A375 (cell line): ENCODE measurements at places on chromosomes 7 and 10. TPM values are rescaled to one million over a fixed set of nuclear protein-coding genes. Genes with fewer than 3 reads are reported as not detected.

LLCFC1 gene
- not detected in 2 replicates for total RNA-seq

DENND2A gene
- 6.4 and 8.3 TPM in 2 replicates for total RNA-seq

CPN1 gene
- 8.6 and 11.1 TPM in 2 replicates for total RNA-seq

AFAP1L2 gene
- total RNA-seq: 8.9 and 10.6 TPM in 2 replicates

DOCK1 gene
- total RNA-seq: 31.6 and 40.7 TPM in 2 replicates

REEP3 gene
- total RNA-seq: 13.2 and 13.3 TPM in 2 replicates

BAMBI gene
- total RNA-seq: 53.5 and 65.3 TPM in 2 replicates

COL13A1 gene
- 59.4 and 61.0 TPM in 2 replicates for total RNA-seq

TMEM184A gene
- total RNA-seq: 1.6 and 1.7 TPM in 2 replicates

SLC18A3 gene
- total RNA-seq: not detected in 2 replicates

XPNPEP1 gene
- total RNA-seq: 99.2 and 109 TPM in 2 replicates

TUBB8 gene
- total RNA-seq: not detected in 2 replicates

CHPF2 gene
- 40.2 and 43.6 TPM in 2 replicates for total RNA-seq

HGF gene
- not detected in 2 replicates for total RNA-seq

CLEC2L gene
- total RNA-seq: not detected in 2 replicates

PDE1C gene
- 100 and 102 TPM in 2 replicates for total RNA-seq

CALCR gene
- total RNA-seq: not detected in 2 replicates

JAZF1 gene
- total RNA-seq: 0.93 and 1.8 TPM in 2 replicates

GOLGA7B gene
- 3.4 and 3.5 TPM in 2 replicates for total RNA-seq

DTX2 gene
- 12.4 and 19.7 TPM in 2 replicates for total RNA-seq

BLNK gene
- total RNA-seq: not detected in 2 replicates

EVX1 gene
- not detected in 2 replicates for total RNA-seq

CCDC201 gene
- total RNA-seq: 0.23 TPM in 1 of 2 replicates, not detected in the other

HEPACAM2 gene
- total RNA-seq: not detected in 2 replicates

ANKRD61 gene
- 0.19 TPM in 1 of 2 replicates, not detected in the other for total RNA-seq

BUD23 gene
- 105 and 106 TPM in 2 replicates for total RNA-seq

GIMAP4 gene
- 0.15 TPM in 1 of 2 replicates, not detected in the other for total RNA-seq

LGI1 gene
- total RNA-seq: not detected in 2 replicates

NOS3 gene
- total RNA-seq: not detected in 2 replicates

OPN4 gene
- total RNA-seq: not detected in 2 replicates

NAT16 gene
- 0.05 and 0.11 TPM in 2 replicates for total RNA-seq

STRA8 gene
- not detected in 2 replicates for total RNA-seq

PLAC9 gene
- 0.34 TPM in 1 of 2 replicates, not detected in the other for total RNA-seq

MACROH2A2 gene
- 8.1 and 14.7 TPM in 2 replicates for total RNA-seq

SPOCK2 gene
- 0.75 and 0.85 TPM in 2 replicates for total RNA-seq

CREB3L2 gene
- 27.8 and 29.6 TPM in 2 replicates for total RNA-seq

TMEM130 gene
- 0.15 and 0.19 TPM in 2 replicates for total RNA-seq

PGAM2 gene
- 2.6 and 3.0 TPM in 2 replicates for total RNA-seq

GRM3 gene
- 0.11 TPM in 1 of 2 replicates, not detected in the other for total RNA-seq

UCN3 gene
- not detected in 2 replicates for total RNA-seq

PPP1R17 gene
- total RNA-seq: not detected in 2 replicates
